Heart left ventricle (tissue), 16 donors: ENCODE measurements at places on chromosomes 11 and 22. TPM values are rescaled to one million over a fixed set of nuclear protein-coding genes. Genes with fewer than 3 reads are reported as not detected.

GRCh38 chr11:96159968-96160367 lies 183.0 kb downstream of the MAML2 start:
- no peak for DNase-seq
- H3K4me1 ChIP-seq: peaks cover 19% of the 10 kb centered on the region
- no peaks in the 10 kb centered on the region for H3K36me3 ChIP-seq

DNA sequence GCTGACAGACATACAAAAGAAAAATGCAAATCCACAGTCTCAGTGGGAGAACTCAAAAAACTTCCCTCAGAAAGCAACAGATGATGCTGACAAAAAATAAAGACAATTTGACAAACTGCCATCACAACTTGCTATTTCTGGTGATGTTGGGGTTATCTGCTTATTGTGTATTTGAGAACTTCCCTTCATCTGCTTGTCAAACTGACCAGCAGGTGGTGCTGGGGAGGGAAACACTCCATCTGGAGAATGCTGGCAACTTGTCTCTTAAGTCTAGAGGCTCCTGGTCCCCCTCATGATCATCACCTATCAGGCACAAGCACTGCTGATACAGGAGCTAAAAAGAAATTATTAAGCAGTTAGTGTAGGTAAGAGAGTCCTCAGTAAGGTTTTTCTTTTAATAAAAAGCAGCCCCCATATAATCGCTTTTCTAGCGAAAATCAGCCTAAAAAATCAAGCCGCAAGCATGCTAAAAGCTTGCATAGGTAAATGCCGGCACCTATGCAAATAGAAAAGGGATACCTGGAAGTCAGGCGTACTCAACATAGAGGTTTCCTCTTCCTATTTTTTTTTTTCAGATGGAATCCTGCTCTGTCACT lies 9.8 kb upstream of the FAM111B start:
- DNase-seq: no peak
- no peaks in the 10 kb centered on the region for H3K4me1 ChIP-seq
- H3K27ac ChIP-seq: no peak overlapping the region
- no peaks in the 10 kb centered on the region for H3K36me3 ChIP-seq

DNA sequence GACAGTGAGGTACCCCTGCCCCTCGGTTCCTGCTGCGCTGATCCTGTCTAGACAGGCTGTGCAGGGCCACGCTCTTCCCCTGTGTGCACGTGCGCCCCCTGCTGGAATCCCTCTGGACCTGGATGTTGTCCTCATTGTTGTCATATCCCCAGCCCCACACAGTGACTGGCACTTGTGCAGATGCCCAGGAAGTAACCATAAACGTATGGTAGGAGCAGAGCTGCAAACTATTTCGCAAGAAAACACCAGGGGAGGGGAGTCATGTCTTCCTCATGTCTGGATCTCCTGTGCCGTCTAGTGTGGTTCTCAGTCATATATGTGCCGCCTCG lies 114.7 kb downstream of the CRYBB2 start:
- no peak for DNase-seq
- H3K4me3 ChIP-seq: no peak overlapping the region
- H3K27ac ChIP-seq: no peak overlapping the region
- H3K27me3 ChIP-seq: no peaks in the 10 kb centered on the region
- H3K4me1 ChIP-seq: no peaks in the 10 kb centered on the region

GRCh38 chr11:102006835-102007566 lies 40.2 kb upstream of the CFAP300 start:
- H3K27ac ChIP-seq: no peak overlapping the region
- H3K36me3 ChIP-seq: no peaks in the 10 kb centered on the region
- H3K4me1 ChIP-seq: peaks cover 8% of the 10 kb centered on the region
- no peaks in the 10 kb centered on the region for H3K27me3 ChIP-seq

CARD16 gene
- 5.7 TPM for total RNA-seq

PHOX2A gene
- total RNA-seq: not detected
